ENCODE measurements at places on chromosomes 12 and 14.

GRCh38 chr12:9087087-9087835 lies 28.5 kb downstream of the A2M start:
- DNase-seq = no peak

GRCh38 chr14:76348898-76349297 lies 27.0 kb upstream of the ESRRB start:
- no peak for DNase-seq

DNA sequence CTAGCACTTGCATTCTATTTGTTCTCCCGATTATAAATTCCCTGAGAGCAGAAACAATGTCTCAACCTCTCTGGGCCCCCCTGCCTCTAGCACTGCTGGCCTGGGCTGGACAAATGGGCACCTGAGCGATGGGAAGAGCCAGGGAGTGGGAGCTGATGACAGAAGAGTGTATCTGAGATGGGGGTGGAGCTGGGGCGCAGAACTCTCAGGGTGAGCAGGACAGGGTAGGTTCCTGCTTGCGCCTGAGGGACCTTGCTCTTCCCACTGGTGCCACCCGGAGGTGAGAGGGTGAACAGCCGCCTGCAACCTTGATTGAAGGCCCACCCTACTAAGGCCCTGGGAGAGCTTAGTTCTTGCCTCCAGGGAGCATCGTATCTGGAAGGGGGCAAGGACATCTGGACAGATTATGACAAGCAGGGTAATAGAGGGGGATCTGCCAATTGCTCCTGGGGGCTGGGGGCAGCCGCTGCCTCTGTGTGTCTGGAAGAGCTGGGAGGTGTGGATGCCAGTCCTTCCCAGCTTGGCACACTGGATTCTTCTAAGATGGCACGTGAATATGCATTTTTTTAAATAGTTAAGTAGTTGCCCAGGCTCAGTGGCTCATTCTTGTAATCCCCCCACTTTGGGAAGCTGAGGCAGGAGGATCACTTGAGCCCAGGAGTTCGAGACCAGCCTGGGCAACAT lies 43.0 kb upstream of the TSPAN9 start:
- DNase-seq = peak; percentile 55

DNA sequence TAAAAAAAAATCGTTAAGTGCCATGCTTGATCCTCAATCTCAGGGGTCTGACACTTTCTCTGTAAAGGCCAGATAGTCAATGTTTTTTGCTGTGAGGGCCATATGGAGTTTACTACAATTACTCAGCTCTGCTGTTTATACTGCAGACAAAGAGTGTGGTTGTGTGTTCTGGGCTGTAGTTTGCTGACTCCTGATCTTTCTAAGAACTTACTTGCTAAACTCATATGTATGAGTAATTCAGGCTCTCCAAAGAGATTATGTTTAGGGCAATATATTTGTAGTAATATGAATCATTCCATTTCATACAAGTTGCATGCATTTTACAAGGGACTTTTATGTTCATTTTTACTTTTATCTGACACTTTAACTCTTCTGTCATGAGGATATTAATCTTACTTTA lies 188.2 kb downstream of the TMTC2 start:
- DNase-seq = no peak

DNA sequence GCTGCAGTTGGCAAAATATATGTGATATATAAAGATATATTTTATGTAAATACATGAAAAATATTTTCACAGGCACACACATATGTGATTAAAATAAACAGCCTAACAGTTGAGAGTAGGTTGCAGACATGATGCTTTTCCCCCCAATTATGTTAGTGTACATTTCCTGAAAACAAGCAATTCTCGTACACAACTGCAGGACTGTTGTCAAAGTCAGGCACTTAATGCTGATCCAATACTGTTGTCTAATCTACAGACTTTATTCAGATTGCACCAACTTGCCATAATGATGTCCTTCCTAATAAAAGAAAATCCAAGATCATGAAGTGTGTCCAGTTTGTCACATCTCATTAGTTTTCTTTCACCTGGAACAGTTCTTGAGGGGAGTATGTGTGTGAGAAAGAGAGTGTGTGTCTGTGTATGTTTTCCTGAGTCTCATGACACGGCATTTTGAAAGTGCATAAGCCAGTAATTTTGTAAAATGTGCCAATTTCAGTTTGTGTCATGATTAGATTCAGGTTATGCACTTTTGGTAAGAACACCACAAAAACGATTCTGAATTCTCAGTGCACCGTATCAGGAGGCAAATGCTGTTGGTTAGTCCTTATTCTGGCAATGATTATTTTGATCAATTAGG lies 16.5 kb upstream of the SEL1L start:
- no peak for DNase-seq

GRCh38 chr12:117441751-117442150 lies 80.3 kb upstream of the NOS1 start:
- no peak for DNase-seq

- DNase-seq = no peak
Measured at GRCh38 chr14:91295851-91296796, 51.6 kb upstream of the GPR68 start.

Measured in activated T-cell treated with anti-CD3 and anti-CD28 coated beads, Interleukin-2, amount 50 U/mL, for 24 hours (primary cell).